ENCODE measurements at places on chromosomes 4 and X.

DNA sequence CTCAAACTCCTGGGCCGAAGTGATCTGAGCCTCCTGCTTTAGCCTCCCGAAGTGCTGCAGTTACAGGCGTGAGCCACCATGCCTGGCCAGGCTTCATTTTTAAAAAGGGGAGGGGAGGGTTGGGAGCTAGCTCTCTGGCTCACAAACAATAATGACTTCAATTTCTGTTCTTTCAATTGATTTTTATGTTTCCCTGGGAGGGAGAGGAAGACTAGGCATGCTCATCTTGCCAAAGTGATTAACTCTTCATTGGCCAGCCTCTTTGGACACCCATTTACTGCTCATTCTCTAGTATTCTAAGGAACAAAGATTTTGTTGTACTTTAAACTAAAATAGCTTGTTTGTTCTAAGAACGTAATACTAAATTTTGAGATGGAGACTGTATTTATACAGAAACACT lies 43.4 kb upstream of the TRIM2 start:
- no peak for DNase-seq

GRCh38 chr4:187073820-187074219 lies 350.2 kb upstream of the FAT1 start:
- no peak for DNase-seq

- DNase-seq: no peak
Observed at GRCh38 chrX:112520124-112520523, 159.6 kb downstream of the LHFPL1 start.

- DNase-seq: no peak
Observed at GRCh38 chr4:112648263-112649054, 11.5 kb downstream of the LARP7 start.
